ENCODE measurements at places on chromosomes 3 and 15. TPM values are rescaled to one million over a fixed set of nuclear protein-coding genes. Genes with fewer than 3 reads are reported as not detected.

The TRPM1 gene
- not detected for total RNA-seq

The ECE2 gene
- total RNA-seq = 6.9 TPM

The CYP1A2 gene
- not detected for total RNA-seq

The STX19 gene
- not detected for total RNA-seq

The ZNF660 gene
- 28.5 TPM for total RNA-seq

The B3GALNT1 gene
- total RNA-seq = 88.3 TPM

Measured in parietal lobe (tissue), 2 donors.